Stimulated activated CD4-positive, alpha-beta T cell treated with anti-CD3 and anti-CD28 coated beads, Interleukin-1b, Interleukin-23, amount 100 ng/mL, for 1 hour (primary cell): ENCODE measurements at places on chromosomes 12 and 14.

DNA sequence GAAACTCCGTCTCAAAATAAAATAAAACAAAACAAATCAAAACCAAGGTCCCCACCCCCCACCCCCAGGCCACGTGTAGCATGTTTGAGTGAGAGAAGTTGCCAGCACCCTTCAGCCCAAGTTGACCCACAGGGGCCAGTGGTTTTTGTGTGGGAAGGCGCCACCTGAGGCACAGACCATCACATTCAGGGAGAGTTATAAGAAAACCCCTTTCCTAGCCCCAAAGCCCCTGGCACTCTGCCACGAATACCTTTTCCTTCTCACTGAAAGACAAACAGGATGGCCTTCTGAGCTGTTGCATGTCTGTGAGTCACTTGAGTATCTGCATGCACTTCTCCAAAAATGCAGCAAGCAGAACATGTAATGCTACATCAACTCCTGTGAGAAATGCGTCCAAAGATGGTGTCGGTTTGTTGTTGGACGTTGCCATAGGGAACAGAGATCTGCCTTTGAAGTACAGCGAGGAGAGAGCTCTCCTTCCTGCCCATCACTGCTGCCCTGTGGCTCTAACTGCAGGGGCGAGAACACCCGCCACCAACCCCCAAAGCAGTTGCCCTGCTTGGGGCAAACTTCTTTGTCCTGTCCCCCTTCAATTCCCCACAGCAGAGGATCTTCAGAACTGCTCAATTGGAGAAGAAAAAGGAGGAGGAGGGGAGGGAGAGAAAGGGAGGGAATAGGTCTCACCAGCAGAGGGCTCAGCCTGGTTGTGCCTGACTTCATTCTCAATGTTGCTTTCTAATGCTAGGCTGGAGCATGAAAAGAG is 2.7 kb upstream of the TRAF3 start:
- no peak for DNase-seq

GRCh38 chr12:120412421-120412820 is 25.5 kb upstream of the COX6A1 start:
- DNase-seq = no peak

- no peak for DNase-seq
These were observed 4.0 kb downstream of the KRT5 start for GRCh38 chr12:52515927-52516831.

DNA sequence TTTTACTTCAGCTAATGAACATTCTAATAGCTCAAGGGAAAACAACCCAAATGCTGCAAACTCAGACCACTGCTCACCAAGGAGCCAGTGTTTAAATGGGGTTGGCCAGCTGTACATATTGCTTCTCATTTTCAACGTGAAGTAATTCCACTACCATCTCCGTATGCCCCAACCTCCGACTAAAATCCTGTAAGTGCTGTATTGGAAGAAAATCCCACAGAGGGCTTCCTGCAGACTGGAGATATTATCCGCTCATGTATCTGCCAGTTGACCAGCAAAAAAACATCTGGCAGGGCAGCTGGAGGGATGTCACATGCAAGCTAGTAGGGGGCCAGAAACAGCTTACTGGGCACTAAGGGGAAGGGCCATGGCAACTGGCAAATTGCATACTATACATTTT is 485.0 kb downstream of the SNAPC1 start:
- no peak for DNase-seq

DNA sequence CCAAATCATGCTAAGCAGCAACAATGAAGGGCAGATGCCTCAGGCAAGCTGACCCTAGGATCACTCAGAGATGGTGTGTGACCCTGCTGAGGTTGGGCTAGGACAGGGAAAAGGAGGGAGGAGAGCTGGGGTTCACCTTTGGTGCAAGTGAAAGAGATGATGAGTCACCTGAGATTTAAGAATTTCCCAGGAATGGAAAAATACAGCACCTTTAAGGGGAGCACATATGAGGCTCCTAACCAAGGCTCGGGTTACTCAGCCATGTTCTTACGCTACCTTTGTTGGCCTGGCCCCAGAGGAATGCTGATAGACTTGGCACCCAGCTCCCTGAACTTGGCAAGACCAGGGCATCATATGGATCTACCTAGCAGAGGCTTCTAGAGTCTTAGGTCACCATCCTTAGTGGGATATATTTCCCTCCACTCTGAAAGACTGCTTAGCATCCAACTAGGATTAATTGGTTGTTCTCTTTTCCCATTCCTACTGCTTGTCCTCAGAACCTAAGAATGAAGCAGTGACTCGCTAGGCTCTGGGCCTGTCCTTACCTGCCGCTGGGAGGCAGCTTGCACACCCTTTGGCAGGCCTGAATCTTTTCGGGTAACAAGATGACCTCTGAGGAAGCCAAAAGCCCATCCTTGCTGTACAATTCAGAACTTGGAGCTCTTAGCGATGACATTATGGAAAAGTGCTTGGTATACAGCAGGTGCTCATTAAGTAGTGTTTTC is 4.0 kb upstream of the NAA25 start:
- DNase-seq = no peak

DNA sequence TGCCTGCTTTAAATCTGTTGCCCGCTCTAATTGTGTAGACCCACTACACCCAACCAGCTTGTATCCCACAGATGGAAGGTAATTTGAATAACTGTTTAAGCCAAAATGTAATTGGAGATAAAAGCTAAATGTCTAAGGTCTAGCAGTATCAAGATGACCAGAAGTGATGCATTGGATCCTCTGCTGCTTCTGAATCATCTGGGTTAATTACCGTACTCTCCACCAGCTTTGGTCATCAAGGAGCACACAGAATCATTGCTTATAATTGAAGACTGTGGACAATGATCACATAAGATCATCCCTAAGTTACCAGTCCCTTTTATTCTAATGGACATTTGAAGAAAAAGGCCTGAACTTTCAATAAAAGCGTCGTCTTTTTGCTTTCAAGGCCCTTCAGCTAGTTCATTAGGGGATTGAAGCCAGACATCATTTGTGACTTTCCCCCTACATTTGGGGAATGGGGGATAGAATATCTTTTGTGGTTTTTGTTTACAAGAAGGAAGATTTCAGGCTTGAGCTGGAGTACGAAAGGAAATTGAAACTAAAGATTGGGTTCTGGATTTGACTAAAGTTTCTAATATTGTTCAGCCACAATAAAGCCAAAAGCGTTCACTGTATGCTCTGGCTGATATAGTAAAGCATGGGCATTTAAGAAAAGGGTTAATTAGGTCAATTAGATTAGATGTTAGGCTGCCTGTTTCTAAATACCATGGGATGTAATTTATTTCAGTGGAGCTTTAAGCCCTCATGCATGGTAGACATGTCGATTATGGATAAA is 123.2 kb downstream of the CHST11 start:
- no peak for DNase-seq

DNA sequence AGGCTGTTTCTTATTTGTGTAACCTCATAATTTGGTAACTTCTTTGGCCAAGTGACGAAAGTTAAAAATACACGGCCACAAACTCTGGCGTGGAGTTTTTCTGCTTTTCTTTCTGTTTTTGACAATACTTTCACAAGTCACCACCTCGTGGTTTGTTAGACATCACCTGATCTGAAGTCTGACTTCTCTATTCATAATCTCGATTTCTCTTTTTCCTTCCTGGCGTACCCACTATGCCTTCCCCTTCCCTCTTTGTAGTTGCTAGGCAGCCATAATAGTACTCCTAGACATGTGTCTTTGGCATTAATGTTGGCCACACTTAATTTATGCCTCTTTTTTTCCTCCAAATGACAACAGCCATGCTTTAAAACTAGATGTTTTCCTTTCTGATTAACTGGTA is 97.6 kb downstream of the POLR3B start:
- DNase-seq = no peak

DNA sequence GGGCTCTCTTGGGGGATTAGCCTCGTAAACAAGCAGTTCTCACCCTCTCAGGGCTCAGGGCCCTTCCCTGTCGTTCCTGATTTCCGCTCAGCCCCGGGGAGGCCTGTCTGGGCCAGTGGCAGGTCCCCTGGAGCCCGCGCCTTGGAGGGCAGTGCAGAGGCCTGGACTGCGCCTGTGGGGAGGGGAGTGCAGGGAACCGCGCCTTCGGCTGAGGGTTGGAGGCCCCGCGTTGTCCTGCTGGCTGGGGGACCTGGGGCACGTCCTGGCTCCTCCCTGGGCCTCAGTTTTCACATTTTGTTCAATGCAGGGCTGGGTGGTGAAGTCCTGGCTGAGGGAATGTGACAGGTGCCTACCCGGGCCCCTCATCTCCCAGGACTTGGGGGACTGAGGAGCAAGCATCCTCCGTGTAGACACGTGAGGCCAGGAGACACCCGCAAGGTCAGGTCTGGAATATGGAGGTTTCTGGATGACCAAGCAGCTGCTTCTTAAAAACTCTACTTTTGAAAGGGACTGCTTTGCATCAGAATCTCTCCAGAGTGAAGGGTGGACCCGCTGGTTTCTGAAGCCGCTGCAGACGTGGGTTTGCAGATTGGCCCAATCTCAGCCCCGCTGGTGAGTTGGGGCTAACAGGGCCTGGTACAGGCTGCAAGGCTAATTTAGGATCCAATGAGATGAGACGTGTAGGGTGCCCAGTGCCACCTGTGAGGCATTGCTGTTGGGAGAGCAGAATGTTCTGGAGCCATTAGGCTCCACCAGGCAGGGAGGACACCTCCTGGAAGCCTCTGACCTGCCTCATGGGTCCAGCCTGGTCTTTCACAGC is 80.2 kb downstream of the KIF26A start:
- DNase-seq = no peak
